COLO829 (cell line): ENCODE measurements at places on chromosomes 6 and 20.
A peak's percentile ranks its signal among the peaks of the same experiment; 100 is the strongest.

DNA sequence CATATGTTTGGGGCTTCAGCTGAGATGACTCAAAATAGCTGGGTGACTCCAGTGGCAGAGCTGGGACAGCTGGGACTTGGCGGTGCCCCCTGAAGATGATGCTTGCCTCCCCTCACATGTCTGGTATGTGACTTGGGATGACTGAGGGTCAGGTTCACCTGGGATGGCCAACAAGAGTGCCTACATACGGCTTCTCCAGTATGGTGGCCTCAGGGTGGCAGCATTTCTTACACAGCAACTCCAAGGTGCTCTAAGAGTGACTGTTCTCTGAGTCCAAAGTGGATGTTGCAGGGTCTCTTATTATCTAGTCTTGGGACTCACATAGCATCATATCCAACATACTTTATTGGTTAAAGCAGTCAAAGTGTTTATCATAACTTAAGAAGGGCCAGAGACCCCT is 87.8 kb upstream of the CENPW start:
- no peak for DNase-seq

DNA sequence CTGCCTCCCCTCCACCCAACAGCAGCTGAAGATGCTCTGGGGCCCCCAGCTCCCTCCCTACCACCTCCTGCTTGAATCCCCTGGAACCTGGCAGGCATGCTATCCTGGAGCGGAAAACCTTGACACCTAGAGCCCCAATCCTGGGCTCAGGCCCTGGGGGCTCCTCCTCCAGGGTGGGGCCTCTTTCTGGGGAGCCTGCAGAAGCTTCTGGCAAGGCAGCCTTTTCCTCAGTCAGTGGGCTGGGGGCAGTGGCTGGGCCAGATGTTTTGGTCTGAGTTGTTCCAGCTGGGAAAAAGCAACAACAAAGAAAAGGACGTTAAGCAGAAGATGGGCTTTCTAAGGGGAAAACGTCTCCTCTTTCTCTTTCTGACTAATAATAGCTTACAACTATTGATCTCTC is 21.1 kb downstream of the KIAA1755 start:
- DNase-seq = no peak

DNA sequence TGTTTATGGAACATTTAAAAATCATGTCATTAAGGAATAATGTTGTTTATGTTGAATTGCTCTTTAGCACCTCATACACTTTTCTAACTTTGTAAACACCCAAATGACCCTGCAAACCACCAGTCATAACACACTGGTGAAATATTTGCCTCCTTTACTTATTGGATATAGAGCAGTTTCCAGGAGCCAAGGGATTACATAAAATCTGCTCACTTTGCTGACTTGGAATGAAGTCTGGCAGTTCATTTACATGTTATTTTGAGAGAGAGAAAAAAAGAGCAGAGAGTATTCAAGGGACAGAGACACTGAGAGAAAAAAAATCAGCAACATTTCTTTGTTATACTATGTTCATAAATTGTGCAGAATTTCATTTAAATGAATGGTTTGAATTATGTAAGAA is 46.6 kb upstream of the DEFB112 start:
- DNase-seq = no peak

DNA sequence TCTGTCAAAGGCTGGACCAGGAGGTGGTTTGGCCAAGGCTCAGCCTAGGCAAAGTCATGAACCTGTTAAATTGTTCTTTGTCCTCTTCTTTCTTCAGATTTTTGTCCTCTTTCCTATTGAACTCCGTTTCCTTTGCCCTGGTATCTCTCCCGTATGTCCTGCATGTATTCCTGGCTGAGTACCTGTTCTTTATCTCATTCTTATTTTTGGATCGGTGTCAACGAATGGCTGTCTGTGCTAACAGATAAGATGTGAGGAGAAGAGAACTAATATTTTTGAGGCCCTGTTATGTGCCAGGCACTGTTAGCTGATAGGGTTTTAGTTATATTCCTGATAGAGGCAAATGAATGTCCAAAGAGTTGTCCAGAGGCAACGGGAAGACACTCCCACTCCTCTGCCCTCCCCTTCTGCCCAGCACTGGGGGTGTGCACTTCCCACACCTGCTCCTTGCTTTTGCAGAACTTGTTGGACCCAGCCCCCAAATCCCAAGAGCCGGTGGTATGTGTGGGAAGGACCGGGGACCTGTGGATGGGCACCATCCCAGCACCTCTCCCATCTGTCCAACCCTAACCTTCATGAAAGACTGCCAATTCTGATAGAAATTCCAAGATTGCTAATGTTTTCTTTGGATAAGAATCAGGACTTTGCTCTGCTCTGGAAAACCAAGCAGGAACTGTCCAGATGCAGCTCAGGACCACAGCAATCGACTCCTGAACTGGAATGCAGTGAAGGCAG is 20.6 kb downstream of the MMP24OS start:
- DNase-seq = no peak

DNA sequence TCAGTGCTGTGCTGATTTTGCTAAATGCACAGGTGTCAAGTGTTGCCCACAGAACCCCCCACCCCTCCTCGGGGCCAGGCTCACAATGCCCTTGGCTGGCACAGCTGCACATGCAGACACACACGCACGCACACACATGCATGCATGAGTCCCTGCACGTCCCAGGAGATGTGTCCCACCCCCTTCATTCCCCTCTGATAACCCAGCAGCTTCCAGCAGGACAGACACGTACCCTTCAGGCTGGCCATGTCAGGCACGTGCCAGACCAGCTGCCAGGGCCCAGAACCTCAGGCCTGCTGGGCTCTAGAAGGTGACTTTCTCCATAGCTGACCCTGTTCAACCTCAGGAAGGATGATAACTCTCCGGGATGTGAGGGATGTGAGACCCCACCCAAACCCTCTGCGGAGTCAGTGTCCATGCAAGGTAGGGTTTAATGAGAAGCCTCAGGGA is 44.4 kb downstream of the MRPL14 start:
- no peak for DNase-seq

DNA sequence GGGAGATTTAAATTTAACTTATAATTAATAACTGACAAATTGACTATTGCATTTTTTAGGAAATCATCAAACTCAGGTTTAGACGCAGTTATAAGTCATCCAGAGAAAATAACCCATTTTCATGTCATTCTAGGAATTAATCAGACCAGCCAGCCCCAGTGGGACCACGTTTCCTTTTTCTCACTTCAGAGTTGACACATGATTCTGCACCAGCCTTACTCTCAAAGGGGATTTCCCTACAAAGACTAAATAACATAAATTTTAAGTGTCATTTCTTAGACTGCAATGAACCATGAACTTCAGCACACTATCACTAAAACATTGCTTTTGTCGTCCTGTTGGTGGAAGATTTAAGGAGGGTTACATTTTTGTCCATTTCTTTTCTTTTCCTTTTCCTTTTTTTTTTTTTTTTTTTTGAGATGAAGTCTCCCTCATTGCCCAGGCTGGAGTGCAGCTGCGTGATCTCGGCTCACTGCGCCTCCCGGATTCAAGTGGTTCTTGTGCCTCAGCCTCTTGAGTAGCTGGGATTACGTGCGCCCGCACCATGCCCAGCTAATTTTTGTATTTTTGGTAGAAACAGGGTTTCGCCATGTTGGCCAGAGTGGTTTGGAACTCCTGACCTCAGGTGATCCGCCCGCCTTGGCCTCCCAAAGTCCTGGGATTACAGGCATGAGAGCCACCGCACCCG is 3.6 kb downstream of the IPCEF1 start:
- DNase-seq = no peak

GRCh38 chr6:32700391-32701040 is 34.1 kb upstream of the HLA-DQB1 start:
- DNase-seq = peak; percentile 49

GRCh38 chr6:17490724-17491123 is 97.3 kb downstream of the CAP2 start:
- no peak for DNase-seq

DNA sequence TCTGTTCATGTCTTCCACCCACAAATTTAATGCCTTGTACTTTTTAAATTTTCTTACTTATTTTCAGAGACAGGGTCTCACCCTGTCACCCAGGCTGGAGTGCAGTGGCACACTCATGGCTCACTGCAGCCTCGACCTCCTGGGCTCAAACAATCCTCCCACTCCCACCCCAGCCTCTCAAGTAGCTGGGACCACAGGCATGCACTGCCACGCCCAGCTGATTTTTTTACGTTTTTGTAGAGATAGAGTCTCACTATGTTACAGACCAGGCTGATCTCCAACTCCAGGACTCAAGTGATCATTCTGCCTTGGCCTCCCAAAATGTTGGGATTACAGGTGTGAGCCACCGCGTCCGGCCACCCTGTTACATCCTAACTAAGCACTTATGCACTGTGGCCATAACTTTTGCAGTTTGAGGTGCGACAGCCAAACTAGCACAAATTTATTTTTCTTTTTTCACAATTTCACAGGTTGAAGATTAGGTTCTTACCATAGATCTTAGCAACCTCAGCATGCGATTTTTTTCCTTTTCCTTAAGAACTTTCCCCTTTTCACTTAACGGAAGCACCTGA is 92.1 kb downstream of the EPB41L2 start:
- no peak for DNase-seq

GRCh38 chr20:34632870-34633452 is 43.9 kb downstream of the PIGU start:
- no peak for DNase-seq

DNA sequence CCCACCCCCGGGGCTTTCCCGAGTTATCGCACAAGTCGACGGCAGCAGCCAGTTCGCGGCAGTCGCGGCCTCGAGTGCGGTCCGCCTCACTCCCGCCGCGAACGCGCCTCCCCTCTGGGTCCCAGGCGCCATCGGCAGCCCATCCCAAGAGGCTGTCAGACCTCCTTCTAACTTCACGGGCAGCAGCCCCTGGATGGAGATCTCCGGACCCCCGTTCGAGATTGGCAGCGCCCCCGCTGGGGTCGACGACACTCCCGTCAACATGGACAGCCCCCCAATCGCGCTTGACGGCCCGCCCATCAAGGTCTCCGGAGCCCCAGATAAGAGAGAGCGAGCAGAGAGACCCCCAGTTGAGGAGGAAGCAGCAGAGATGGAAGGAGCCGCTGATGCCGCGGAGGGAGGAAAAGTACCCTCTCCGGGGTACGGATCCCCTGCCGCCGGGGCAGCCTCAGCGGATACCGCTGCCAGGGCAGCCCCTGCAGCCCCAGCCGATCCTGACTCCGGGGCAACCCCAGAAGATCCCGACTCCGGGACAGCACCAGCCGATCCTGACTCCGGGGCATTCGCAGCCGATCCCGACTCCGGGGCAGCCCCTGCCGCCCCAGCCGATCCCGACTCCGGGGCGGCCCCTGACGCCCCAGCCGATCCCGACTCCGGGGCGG is 1.6 kb downstream of the GNAS start:
- DNase-seq = no peak

DNA sequence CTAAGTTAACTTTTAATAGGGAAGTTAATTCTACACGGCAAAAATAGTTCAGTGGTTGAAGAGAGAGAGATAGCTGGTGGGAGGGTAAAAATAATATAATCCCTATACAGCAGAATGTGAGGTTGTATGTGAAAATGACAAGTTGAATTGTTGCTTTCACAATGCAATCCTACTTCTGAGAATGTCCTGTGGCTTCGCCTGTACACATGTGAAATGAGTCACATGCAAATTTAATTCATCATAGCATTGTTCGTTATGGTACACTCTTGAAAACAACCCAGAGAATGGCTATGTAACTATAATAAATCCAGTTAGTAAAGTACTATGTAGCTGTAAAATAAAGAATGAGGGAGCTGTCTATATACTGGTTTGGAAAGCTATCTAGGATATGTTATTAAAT is 46.0 kb upstream of the HINT3 start:
- peak; percentile 14 for DNase-seq

DNA sequence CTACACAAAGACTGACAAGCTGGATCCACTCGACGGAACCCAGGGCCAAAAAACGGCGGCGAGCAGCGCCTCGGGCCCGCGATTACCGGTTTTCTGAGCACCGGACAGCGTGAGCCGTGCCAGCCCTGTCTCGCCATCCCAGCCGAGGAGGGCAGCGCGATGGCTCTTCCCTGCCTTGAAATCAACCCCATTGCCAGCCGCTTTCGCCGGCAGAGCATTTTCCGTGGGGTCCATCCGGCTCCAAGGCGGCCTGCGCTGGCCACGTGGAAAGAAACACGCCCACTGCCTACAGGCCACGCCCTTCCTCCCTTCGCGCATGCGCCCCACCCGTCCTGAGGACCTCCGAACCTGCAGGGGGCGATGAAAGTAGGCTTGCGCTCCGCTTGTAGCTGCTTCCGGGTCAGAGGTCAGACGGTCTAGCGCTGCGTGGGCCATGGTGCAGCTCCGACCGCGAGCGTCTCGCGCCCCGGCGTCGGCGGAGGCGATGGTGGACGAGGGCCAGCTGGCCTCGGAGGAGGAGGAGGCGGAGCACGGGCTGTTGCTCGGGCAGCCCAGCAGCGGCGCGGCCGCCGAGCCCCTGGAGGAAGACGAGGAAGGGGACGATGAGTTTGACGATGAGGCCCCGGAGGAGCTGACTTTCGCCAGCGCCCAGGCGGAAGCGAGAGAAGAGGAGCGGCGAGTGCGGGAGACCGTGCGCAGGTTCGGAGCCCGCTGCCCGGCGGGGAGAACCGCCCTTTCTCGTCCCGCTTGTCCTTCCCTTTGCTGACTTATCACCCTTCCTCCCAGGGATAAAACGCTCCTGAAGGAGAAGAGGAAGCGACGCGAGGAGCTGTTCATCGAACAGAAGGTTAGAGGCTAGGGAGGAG is at the start of gene NOL7:
Gene NOL7 (plus strand): TSS at position 410 of the 866 bp plus-strand sequence. CDS start 24 bp downstream, at position 434.
- peak; percentile 99 for DNase-seq

DNA sequence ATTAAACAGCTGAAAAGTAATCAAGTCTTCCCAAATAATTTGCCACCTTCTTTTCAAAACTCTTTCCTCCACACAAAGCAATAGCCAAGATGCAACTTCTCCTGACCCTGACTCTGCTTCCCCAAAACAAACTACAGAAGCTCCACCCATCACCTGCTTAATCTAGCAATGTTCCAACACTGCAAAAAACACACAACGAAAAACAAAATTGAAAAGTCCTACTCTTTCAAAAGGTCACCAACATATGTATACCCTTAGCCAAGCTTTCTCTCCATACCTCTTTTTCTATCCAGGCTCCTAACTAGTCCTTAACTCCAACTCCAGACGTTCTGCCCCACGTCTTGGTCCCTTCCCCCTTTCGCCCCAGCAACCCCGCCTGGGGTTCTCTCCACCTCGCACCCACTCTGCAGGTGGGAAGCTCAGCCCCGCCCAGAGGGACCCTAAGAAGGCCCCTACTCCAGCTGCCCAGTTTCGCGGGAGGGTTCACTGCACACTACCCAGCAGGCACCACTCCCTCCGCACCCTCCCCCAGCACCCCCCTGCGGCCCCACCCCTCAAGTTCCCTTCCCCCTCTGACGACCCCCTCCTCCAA is 717 bp downstream of the CSNK2A1 start:
- DNase-seq = no peak

GRCh38 chr20:3051385-3052019 is 5.7 kb downstream of the MRPS26 start:
- DNase-seq = no peak
